Osteoblast (primary cell): ENCODE measurements at places on chromosomes 5 and 9. TPM values are rescaled to one million over a fixed set of nuclear protein-coding genes. Genes with fewer than 3 reads are reported as not detected.
A peak's percentile ranks its signal among the peaks of the same experiment; 100 is the strongest.

- DNase-seq = no peak
Observed at GRCh38 chr5:149117970-149118369, 23.3 kb upstream of the ABLIM3 start.

The ENTR1 gene
- 37.4 and 40.2 TPM in 2 replicates for total RNA-seq

DNA sequence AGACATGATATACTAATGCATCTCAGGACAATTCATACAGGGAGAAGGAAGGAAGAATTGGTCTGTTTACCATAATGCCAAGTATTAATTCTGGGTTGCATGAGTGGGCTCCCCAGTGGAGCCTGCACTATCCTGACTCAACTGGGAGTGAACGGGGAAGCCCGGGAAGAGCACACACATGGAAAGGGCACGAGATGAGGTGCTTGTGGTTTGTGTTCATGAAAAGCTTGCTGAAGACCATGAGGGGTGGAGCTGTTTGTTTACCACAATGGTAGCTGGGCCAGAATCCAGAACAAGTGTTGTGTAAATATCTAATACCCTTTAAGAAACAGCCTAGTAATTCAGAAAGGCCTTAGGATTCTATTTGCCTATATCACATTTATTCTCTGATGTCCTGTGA, 44.6 kb downstream of the POC5 start:
- DNase-seq = no peak

GRCh38 chr5:9533562-9534364, 12.1 kb downstream of the SEMA5A start:
- DNase-seq = no peak

- DNase-seq = no peak
Observed at GRCh38 chr9:120946259-120946658, 19.7 kb upstream of the TRAF1 start.

The SLC36A2 gene
- total RNA-seq = not detected in 2 replicates

The PCDHA9 gene
- total RNA-seq = 0.29 and 0.36 TPM in 2 replicates

- no peak for DNase-seq
Observed at GRCh38 chr9:130020618-130021017, 22.4 kb downstream of the FNBP1 start.

- no peak for DNase-seq
Observed at GRCh38 chr9:3464033-3464638, 61.7 kb downstream of the RFX3 start.

- peak; percentile 74 for DNase-seq
Observed at GRCh38 chr9:104748359-104749031, 1.0 kb downstream of the NIPSNAP3A start.

The SLC22A4 gene
- 2.9 and 3.8 TPM in 2 replicates for total RNA-seq

DNA sequence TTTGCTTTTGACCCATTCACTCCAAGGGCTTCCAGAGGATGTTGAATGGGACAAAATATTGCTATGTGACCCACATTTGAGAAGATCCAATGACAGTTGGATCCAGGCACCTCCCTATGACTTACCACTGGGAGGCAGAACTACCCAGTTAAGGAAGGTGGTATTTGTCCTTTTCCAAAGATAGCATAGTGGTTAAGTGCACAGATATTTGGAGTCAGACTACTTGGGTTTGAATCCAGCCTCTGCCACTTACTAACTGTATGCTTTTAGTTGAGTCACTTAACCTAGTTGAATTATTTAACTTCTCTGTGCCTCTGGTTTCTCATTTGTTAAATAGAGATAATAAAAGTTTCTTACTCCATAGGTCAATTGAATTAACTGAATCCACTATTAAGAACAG, 74.5 kb upstream of the PALM2AKAP2 start:
- DNase-seq = peak; percentile 58

DNA sequence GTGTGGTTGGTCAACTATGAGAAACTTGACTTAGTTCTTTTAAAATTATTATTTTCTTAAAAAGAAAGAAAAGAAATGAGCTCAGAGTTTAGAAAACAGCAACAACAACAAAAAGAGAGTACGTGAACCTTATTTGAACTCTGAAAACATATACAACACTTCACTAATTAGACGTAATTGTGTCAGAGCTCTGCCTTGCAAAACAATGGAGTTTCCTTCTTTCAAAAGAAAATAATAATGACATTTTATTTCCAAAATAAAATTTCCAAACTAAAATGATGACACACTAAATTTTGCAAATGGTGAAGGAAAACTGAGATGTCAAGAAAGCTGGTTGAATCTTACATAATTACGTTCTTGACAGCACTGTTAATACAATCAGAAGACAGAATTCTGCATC, 15.4 kb downstream of the ROR2 start:
- DNase-seq = no peak

The TMC1 gene
- under 0.01 TPM in 1 of 2 replicates, not detected in the other for total RNA-seq

The GM2A gene
- 35.5 and 42.1 TPM in 2 replicates for total RNA-seq

DNA sequence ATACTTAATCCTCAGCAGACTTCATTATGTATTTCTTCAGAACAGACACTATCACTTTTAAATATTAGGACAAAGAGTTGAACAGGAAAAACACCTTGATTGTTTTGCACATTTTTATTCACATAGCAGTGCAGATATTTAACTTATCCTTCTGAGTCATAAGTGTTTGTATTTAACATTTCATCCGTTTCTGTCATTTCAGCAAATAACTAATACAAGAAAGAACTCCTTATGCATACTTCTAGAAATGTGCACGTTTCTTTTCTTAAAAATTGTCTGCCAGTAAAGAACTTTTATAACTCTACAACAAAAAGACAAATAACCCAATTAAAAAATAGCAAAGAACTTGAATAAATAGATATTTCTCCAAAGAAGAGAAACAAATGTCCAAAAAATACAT, 3.3 kb upstream of the CNTLN start:
- no peak for DNase-seq

DNA sequence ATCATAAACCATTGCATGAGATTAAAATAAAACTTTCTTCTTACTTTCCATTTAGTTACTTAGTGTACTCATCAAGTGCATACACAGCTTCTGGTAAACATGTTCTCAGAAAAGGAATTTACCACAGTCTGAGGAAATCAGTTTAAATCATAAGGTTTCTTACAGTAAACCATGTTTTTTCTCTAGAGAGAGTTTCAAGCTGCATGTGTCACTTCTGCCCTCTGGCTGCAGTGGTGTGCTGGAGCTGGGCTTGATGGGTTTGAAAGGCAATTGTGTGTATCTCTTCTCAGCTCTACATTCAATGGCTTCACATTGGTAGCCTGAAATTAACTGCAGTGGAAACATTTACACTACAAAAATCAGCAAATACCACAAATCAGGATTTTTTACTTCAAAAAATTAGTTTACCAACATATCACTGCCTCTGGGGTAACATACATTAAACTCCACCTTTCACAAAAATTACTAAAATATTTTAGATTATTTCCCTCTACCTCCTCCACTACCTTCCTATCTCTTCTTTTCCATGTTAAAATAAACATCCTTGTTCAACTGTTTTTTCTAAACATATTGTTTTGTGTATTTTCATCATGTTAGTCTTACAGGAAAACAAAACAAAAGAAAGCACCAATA, 414.3 kb downstream of the ANXA1 start:
- DNase-seq = no peak

- DNase-seq = no peak
Observed at GRCh38 chr5:146860213-146860893, 18.2 kb downstream of the PPP2R2B start.

DNA sequence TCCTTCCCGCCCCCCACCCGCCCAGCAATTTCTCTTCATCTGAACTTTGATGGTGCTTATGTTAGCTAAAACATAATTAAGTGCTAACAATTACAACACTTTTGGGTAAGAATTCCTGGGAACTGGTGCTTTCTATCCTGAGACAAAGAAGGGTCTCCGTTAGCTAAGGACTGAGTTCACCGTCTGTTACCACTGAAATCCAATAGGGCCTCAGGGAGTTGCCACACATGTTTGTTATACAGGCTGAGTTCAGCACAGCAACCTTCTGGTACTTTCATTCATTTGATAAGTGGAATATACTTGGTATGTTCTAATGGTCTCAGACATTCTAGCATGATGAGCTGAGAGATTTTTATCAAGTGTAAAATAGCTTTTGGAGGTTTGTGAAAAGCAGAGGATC, 437.9 kb downstream of the EFNA5 start:
- no peak for DNase-seq

The TAL2 gene
- 0.36 and 0.59 TPM in 2 replicates for total RNA-seq

GRCh38 chr5:159059722-159060121, 40.0 kb downstream of the EBF1 start:
- no peak for DNase-seq

The NREP gene
- total RNA-seq = 150 and 182 TPM in 2 replicates

The TUSC1 gene
- total RNA-seq = 12.7 and 13.8 TPM in 2 replicates

- DNase-seq = no peak
Observed at GRCh38 chr5:174120401-174121005, 75.0 kb downstream of the NSG2 start.

- no peak for DNase-seq
Observed at GRCh38 chr5:44814761-44815160, 6.0 kb downstream of the MRPS30 start.

GRCh38 chr5:172586125-172587060, 54.7 kb upstream of the NEURL1B start:
- no peak for DNase-seq

DNA sequence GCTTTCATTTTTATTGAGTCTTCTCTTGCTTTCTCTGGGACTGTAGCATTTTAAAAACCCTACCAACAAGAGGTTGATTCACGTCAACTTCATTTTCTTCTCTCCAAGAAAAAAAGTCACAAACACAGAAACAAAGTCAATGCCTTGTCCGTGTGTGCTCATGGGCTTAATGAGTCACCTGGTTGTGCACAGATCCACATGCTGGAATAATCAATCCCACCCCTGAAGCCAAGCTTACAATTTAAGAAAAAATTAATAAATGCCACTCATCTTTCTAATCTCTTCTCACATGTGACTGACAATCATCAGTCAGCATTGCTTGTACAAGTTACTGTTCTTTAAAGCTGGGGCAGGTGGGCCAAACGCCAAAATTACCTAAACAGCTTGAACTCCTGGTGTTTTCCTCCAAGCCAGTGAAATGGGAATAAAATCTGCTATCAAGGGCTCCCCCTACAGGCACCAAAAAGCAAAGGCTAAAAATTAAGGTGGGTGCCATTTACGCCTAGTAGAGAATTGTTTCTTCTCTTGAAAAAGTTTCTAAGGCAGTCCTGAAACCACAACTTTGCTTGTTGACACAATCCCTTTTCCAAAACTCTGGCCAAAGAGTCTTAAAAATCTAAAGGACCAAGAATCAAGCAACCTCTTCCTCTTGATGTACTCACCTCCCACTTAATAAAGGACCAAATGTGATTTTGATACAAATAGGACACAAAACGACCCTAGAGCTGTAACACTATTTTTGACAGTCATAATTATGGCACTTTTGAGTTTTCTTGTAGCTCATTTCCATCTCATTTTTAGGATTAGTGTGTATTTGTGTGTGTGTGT, 21.3 kb downstream of the TRMO start:
- DNase-seq = peak; percentile 54

- peak; percentile 96 for DNase-seq
Observed at GRCh38 chr9:125409637-125410521, 148.3 kb downstream of the GAPVD1 start.

- DNase-seq = peak; percentile 80
Observed at GRCh38 chr9:108687006-108687987, 168.5 kb downstream of the ACTL7B start.

DNA sequence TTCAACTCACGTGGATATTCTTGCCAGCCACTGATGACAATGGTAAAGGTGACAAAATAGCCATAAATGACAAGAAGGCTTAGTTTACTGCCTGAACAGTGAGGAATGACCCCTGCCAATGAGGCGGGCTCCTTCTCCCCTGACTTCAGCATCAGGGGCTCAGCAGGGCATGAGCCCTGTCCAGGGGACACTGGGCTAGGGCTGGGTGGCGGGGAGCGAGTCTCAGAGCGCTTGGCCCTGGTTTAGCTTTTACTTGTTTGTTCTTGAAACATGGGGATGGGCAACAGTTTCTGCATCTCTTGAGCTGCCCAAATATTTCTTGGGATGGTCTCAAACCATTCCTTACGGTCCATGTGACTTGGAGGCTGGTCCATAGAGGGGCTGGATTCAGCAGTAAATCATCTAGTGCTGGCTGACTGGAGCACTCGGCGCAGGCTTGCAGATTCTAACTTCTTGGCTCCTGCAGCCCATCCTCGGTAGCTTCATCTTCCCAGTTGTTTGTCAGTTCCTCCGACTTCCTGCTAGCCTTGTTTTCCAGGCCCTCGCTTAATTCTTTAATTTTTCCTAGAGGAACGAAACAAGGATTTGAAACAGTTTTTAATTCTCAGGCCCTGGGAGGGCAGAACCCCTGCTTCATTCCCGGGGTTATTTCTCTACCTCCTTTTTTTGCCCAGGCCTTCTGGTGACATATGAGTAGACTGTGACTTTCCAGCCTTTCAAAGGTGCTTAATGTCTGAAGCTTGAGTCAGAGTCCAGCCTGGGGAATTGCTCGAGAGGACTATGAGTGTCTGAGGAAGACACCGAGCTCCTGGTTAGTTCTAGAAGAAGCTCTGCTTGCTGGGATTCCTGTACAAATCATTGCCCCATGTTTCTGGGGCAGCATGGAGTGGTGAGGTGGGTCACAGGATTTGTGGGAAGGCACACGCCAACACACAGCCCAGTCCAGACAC, 4.5 kb upstream of the HMCN2 start:
- DNase-seq = no peak

The FBP2 gene
- not detected in 2 replicates for total RNA-seq

DNA sequence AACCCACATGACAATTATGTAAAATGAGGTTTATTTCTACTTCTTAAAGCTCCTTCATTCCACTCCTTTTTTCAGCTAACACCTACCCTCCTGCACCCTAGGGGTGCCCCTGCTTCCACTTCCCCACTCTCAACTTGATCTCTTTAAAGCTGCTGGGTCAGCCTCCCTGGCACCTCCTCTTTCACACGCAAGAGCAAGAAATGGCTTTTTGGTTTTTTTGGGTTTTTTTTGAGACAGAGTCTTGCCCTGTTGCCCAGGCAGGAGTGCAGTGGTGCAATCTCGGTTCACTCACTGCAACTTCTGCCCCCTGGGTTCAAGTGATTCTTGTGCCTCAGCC, 64.4 kb downstream of the SUSD1 start:
- no peak for DNase-seq

DNA sequence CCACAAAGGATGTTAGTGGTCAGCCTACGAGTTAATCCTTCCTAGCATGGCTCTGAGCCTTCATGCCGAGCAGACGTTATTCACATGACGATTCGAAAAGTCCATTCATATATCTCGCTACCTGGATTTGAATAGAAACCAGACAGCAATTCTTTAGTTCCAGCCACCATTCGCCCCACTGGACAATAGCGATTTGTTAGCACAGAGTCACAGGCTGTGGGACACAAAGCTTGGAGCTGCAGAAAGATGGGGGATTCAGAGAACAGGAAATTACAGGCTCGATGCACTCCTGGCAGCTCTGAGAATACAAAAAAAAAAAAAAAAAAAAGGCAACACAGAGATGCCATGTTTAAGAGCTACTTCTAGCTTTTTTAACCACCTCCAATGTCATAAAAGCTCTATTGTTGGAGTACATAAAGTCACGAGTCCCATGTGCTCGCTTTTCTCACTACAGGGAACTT, 110.7 kb downstream of the NR6A1 start:
- DNase-seq = no peak

The SIMC1 gene
- total RNA-seq = 5.1 and 8.8 TPM in 2 replicates

- peak; percentile 82 for DNase-seq
Observed at GRCh38 chr9:5879419-5880181, 11.1 kb upstream of the MLANA start.
